ENCODE measurements at places on chromosomes 6 and 20. TPM values are rescaled to one million over a fixed set of nuclear protein-coding genes. Genes with fewer than 3 reads are reported as not detected.

The CCDC167 gene
- total RNA-seq: 24.8 TPM

The SH3BGRL2 gene
- total RNA-seq: 16.0 TPM

The LST1 gene
- 19.8 TPM for total RNA-seq

The CST7 gene
- 3.5 TPM for total RNA-seq

The PROKR2 gene
- not detected for total RNA-seq

The E2F1 gene
- total RNA-seq: 0.33 TPM

- DNase-seq: no peak
Measured at GRCh38 chr20:3115190-3116107, 30.9 kb upstream of the AVP start.

GRCh38 chr6:24744911-24745310, 26.0 kb upstream of the C6orf62 start:
- DNase-seq: no peak

DNA sequence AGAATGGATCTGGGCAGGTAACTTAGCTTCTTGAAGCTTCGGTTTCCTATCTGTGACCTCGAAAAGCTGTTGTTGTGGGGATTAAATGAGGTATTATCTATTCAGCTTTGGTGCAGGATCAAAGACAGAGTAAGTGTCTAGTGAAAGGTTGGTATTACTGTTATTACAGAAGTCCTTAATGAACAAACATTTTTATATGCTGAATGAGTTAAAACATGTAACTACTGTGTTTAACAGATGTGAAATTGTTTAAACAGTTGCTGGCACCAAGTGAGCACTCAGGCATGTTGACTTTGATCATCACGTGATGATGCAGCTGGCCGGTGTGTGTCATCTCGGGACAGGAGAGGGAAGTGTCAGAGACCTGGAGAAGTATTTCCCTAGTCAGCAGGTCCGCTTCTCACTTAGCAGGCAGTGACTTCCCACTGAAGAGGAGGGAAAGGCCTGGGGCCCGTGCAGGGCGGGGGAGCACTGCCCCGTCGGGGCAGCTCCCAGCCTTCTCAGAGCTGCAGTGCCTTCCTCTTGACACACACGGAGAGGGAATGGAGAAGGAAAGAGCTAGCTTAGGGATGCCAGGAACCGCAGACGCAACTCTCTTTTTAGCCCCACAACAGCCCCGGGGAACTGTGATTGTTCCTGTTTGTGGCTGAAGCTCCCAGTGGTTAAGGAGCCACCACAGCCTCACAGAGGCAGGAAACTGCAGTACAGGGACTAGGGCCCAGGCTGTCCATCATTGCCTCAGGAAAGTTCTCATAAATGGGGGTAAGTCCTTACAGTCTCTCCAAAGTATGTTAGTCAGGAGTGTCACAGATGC, 18.0 kb downstream of the TUBB2A start:
- DNase-seq: peak; percentile 88

DNA sequence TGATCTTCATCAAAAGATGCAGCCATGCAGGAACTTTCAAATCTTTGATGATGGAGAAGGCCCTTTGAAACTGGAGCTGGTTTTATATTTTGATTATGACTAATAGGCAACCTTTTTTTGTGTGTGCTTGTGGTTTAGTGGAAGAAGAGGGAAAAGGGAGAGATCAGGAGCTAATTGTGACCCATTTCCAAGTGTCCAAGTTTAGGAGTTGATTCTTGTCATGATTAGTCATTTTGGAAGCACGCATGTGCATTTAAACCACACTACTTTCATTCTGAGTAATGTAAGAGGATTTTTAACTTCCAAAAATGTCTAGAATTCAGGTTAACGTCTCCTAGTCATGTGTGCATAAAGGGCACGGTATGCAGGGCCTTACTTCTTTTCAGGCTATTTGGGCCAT, 3.5 kb downstream of the FOXO3 start:
- no peak for DNase-seq

DNA sequence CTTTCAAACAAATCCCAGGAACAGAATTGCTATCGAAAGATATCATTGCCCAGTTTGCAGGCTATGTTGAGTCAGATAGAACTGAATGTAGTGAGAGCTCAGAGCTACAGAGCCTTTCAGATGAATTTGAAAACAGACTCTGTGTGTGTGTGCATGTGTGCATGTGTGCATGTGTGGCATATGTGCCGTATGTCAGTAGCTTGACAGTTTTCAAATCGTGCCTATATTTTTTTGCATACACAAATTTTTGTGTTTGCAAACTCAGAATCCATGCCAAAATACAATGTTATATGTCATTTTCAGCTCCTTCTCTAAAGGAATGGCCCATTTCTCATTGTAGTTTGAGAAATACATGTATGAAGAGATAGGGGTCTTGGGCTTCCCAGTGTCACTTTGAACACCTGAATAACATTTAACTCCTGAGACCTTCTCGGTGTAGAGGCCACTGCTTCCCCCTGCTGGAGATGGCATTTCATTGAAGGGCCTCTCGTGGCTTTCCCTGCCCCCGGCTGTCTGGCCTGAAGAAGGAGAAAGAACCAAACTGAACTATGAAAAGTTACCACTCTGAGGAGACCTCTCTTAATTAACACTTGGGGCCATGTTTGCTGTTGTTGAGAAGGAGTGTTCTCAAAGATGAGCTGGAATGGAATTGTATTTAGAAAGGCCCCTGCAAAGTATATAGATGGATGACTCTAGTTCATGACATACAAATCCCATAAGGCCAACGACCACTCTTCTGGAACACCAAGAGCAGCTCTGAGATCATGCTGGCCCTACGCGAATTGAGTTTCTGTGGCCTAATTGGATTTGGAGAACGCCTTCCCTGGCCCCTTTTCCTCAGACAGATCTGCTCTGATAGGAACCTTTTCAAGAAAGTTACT, 58.7 kb downstream of the VAPB start:
- no peak for DNase-seq

DNA sequence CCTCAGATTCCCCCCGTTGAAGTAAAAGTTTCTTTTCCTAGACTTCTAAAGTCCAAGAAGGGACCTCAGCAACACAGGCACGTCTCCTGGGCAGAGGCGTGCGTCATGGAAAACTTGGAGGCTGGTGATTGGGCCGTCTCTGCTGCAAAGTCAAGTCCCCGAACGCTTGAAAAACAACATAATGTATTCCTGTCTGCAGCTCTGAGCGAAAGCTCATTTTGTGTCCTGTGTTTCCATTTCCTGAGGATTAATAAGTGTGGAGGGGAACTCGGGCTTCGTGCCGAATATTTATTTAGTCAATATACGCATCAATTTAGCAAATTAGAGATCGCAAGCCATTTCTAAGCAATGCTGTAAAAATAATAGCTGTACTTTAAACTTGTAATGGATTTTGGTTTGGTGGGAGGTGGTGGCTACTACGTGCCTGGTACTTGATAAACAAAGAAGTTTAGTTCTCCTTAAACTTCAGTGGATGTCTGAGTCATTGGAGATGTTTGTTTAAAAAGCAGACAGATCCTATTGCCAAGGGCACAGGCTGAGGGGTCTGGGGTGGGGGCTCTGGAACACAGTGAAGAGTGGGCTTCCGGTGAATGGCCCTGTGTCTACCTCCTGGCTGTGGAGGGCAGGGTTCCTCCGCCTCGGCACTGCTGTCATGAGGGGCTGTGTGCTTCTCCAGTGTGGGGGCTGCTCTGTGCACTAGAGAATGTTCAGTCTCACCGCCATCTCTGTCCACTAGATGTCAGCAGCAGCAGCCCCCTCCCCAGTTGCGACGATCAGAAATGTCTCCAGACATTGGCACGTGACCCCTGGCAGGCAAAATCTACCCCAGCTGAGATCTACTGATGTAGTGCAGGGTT, 21.8 kb downstream of the PCK1 start:
- peak; percentile 93 for DNase-seq

DNA sequence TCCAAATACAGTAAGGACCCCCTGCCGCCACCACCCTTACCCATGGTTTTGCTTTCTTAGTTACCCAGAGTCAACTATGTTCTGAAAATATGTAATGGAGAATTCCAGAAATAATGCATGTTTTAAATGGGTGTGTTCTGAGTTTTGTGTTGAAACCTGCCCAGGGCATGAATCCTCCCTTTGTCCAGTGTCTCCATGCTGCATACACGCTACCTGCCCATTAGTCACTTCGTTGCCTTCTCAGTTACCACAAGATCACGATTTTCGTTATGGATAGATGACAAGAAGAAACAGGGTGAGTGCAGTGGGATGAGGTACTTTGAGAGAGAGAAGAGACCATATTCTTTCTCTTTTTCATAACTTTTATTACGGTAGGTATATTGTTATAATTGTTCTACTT, 10.6 kb downstream of the FARS2 start:
- no peak for DNase-seq

GRCh38 chr6:144820270-144820669, 535.1 kb downstream of the UTRN start:
- no peak for DNase-seq

- peak; percentile 33 for DNase-seq
Measured at GRCh38 chr20:19756761-19757486, 1.1 kb upstream of the RIN2 start.

GRCh38 chr6:29651413-29652197, 5.3 kb upstream of the MOG start:
- DNase-seq: no peak

- DNase-seq: no peak
Measured at GRCh38 chr20:48205786-48206185, 420.5 kb upstream of the SULF2 start.
